Nucleus accumbens (tissue), 56 donors: ENCODE measurements at places on chromosomes 1 and 21.
A peak's percentile ranks its signal among the peaks of the same experiment; 100 is the strongest.

GRCh38 chr1:228013935-228014930 lies 7.4 kb downstream of the WNT3A start:
- no peak for DNase-seq

DNA sequence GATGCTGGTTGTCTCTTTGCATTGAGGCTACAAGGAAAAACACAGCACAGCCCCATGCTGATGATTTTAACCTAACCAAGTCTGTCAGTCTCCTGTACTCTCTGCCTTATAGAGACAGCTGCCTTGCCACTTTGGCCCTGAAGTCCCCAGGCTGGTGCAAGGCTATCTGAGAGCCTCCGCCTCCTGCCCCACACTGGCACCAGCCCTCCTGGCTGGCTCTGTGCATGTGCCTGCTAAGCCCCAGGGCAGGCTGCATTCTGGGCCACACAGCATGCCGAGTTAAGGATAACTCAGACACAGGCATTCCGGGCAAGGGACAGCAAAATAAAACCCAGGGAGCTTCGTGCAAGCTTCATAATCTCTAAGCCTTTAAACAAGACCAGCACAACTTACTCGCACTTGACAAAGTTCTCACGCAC lies 910 bp downstream of the RUNX1 start:
- DNase-seq, result no peak

DNA sequence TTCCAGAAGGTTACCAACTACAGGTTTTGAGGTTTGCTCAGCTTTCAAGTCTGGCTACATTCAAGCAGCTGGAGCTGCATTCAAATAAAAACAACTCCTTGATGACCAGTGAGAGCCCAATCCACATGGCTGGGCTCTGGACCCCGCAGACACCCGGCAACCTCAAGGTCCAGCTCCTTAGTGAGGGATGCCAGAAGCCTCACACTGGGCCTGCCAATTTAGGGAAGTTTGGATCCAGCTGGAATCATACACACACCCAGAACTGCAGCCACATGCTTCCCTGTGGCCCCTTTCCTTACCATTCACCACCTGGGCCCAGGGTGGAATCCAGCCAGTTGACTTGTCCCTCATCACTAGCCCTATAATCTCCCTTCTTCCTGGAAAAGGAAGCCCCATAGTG lies 123.7 kb downstream of the UBE2U start:
- no peak for DNase-seq

DNA sequence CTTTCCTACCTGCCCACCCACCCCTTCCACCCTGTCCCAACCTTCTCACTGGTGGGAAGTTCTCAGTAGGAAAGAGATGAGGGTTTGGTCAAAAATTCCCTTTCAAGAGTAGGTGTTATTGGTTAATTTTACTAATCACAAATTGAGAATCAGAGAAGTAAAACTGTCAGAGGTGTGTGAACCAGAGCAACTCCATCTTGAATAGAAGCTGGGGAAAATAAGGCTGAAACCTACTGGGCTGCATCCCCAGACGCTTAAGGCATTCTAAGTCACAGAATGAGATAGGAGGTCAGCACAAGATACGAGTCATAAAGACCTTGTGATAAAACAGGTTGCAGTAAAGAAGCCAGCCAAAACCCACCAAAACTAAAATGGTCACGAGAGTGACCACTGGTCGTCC lies 11.5 kb downstream of the PLA2G2D start:
- no peak for DNase-seq

DNA sequence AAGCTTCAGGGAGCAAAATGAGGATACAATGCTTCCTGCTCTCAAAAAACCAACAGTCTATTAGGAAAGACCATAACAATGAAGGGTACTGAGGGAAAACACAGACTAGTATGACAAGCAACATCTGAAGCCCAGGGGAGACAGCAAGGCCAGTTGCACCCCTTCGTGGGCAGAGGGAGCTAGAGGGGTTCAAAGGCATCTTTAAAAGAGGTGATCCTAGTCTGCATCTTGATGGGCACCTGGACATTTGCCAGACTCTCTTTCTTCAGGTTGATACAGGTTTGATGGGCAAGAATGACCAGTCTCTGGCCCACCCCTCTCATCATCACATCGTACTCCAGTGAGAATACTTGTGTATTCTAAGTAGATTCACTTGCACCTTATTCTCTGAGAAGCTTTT lies 177.7 kb downstream of the VAV3 start:
- no peak for DNase-seq

DNA sequence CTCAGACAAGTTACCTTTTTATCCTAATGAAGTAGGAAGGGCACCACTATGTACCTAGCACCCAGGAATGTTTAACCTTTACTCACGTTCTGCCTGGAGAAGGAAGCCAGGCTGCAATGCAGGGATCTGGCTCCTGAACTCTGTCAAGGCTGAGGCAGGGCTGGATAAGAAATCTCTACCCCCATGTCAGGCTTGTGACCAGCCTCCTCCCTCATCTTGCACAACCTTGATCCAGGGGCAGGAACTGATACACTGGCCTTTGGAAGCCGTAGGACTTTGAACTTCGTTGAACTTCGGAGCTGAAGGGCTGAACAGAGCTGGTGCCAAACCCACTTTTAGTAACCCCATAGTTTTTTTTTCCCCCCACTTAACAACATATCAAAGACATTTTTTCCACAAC lies 8.0 kb upstream of the AKR1A1 start:
- DNase-seq, result no peak

DNA sequence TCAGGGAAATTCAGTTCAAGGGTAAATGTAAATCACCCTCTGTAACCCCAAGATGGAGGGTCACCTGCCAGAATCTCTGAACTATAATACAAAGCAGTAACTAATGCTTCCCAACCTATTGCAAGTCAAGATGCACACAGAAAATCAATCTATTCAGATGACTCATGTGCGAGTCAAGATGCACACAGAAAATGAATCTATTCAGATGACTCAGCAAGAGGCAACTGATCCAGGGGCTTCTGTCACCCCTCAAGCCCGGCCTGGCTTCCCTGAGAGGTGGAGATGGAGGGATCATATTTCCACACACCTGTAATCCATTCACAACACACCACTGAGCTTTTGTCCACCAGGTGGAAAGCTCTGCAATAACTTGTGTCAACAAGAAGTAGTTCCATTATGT lies 17.4 kb upstream of the HIVEP3 start:
- DNase-seq, result no peak

- DNase-seq, result no peak
Observed at GRCh38 chr1:80384083-80384830, 1377.7 kb upstream of the ADGRL4 start.

- no peak for DNase-seq
Observed at GRCh38 chr1:16628361-16629111, 15.2 kb upstream of the NBPF1 start.

DNA sequence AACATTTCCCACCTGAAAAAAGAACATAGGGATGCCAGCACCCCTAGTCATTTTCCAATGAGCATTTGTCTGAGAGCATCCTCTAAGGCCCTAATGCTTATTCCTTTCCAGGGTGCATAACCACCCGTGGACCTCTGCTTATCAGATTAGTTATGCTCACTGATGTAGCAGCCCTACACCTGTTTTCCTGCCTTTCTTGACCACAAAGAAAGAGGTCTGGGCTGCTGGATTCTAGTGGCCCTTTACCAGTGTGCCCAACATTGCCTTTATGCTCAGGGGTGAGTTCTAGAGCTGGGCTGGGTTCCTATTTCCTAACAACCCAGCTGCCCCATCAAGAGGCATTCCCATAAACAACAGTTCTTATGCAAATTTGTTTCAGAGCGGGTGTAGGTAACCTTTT lies 20.3 kb upstream of the PM20D1 start:
- no peak for DNase-seq

DNA sequence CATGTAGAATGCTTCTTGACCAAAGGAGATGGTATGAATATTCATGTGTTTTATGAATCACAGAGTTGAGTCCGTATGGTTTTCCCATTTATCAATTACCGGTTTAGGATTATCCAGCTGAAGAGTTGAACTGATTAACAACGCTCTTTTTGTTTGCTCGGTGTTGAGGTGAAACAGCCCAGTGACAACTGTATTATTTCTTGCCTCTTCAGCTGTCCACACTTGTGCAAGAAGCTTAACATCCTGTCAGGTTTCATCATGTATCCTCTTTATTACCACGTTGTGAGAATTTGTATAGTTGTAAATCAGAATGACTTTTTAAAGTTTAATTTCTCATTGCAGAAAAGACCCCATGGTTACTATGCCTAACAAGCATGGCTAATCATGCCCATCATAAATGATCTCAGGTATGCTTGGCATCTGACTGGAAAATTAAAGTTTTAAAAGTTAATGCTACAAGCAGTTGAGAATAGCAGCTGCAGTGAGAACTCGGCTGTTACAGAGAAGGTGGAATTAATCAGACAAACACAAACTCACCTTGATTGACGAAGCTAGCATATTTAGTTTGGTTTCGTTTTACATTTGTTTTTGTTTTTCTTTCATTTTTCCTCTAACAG lies 563.2 kb upstream of the ADGRL2 start:
- DNase-seq, result no peak

GRCh38 chr1:197184190-197184589 lies 37.7 kb upstream of the ASPM start:
- no peak for DNase-seq

- DNase-seq, result no peak
Observed at GRCh38 chr1:20443703-20444586, 42.1 kb downstream of the CAMK2N1 start.

DNA sequence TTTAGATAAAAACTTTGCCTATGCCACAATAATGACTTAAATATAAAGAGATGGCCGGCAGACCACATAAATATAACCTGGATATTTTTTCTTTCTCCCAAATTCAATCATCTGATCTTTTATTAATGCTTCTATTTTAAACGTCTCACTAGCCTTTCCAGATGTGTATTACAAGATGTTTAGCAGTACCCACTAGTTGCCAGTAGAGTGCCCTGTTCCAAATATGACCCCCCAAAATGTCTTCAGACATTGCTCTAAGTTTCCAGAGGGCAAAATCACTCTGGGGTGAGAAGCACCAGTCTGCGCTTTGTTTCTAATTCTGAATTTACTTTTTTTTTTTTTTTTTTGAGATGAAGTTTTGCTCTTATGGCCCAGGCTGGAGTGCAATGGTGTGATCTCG lies 268.1 kb downstream of the GRIK1 start:
- no peak for DNase-seq

GRCh38 chr1:228849011-228849541 lies 113.8 kb downstream of the RHOU start:
- no peak for DNase-seq

DNA sequence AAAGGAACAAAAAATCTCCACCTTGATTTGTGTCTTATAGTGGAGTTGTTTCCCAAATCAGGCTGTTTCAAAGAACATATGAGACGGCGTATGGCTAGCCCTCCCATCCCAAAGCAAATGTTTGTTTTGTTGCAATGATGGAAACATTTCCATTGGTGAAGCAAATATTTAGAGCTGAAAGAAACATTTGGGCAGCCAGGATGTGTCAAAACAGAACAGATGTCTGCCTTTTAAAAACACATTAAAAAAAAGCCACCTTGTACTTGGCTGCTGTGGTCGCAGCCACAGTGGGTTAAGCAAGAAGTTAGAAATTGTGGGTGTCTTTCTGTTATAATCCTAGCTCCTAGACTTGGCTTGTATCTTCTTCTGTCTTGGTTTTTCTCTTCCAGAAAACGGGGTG lies 116.3 kb downstream of the PEX14 start:
- no peak for DNase-seq

- no peak for DNase-seq
Observed at GRCh38 chr1:176174108-176174507, 33.0 kb downstream of the COP1 start.

GRCh38 chr1:207302618-207303393 lies 18.7 kb upstream of the CD55 start:
- no peak for DNase-seq

- no peak for DNase-seq
Observed at GRCh38 chr1:167100730-167101129, 6.9 kb downstream of the STYXL2 start.

GRCh38 chr1:12344596-12345349 lies 114.9 kb downstream of the VPS13D start:
- DNase-seq, result peak; percentile 56

DNA sequence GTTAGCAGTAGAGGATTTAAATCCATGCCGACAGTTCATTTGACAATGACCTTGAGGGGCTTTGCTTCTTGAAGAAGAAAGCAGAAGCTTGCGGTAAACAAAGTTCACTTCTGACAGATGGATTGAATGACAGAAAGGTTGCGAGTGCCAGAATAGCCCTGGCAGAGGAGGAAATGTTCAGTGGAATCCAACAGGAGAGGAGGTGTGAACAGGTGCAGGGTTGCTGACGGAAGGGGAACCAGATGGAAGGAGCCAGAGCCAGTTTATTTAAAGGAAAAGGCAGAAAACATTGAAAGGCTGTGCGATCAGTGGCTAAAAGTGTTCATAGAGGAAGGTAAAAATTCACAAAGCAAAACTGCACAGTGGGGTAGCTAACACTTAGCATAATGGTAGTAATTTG lies 141.0 kb downstream of the SDCCAG8 start:
- no peak for DNase-seq

- no peak for DNase-seq
Observed at GRCh38 chr1:59066236-59066635, 230.7 kb upstream of the FGGY start.

GRCh38 chr1:78490861-78491450 lies at the start of gene PTGFR:
PTGFR (plus strand) TSS chr1:78490974; CDS start chr1:78492744, 1,770 bp downstream.
- DNase-seq, result no peak

GRCh38 chr1:47683401-47683800 lies 245.6 kb downstream of the FOXD2 start:
- DNase-seq, result no peak

GRCh38 chr1:151197863-151198253 lies 494 bp upstream of the PIP5K1A start:
- DNase-seq, result no peak

DNA sequence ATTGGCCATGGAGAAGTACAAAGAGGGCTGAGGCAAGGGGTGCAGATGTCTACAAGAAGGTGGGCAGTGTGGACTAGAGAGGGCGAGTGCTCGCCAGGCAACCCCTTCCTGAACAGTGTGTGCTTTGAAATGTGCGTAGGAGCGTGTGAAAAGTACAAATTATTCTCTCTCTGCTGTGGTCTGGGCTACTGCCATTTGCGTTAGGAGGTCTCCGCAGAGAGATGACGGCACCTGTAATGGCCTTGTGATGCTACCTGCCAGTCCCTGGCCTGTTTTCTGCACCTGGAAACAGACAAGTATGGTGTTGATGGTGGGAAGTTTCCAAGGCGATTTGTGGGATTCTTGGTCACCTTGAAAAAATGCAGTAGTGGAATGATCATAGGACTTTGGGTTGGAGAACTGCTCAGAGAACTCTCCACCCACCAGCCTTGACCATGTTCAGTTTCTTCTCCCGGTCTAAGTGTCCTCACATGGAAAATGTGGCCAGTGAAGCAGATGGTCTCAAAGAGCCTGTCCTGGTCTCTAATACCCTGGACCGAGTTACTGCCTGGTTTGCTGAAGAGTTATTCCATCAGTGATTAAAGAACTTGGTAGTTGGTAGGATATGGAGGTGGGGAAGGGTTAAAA lies 74.5 kb downstream of the MRPS6 start:
- no peak for DNase-seq

GRCh38 chr1:42746436-42747105 lies 6.5 kb upstream of the CLDN19 start:
- no peak for DNase-seq

DNA sequence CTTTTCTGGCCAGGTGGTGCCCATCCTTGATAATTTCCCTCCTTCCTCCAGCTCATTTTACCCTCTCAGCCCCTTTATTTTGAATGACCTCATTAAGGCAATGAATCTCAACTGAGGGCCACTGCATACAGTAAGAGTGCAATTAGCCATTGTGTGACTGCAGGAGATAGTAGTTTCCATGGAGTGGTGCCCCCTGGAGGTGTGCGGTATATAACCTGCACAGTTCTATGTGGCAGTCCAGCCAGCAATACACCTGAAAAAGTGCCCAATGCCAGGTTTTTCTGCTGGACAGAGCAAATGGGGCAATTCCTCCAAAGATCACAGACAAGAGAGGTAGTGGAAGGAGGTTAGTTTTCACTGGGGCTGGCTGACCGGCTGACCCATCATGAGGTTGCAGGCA lies 25.9 kb upstream of the LRRC38 start:
- DNase-seq, result no peak
